ENCODE measurements at places on chromosomes 13 and 19. TPM values are rescaled to one million over a fixed set of nuclear protein-coding genes. Genes with fewer than 3 reads are reported as not detected.

Gene CKM
- total RNA-seq = not detected

Gene C1QTNF9B
- not detected for total RNA-seq

Gene PPM1N
- total RNA-seq = 7.4 TPM

Gene DZIP1
- total RNA-seq = 14.1 TPM

Gene NLRP11
- total RNA-seq = not detected

Gene KLK14
- 0.68 TPM for total RNA-seq

Gene HSPB6
- 0.33 TPM for total RNA-seq

Gene LILRA6
- not detected for total RNA-seq

Gene CEACAM7
- not detected for total RNA-seq

Gene KIR2DL1
- not detected for total RNA-seq

Gene MVB12A
- 39.3 TPM for total RNA-seq

Gene C19orf12
- 51.5 TPM for total RNA-seq

Gene CALR
- total RNA-seq = 619 TPM

Gene FXYD1
- total RNA-seq = not detected

Gene ZNF570
- total RNA-seq = 3.1 TPM

Gene PODNL1
- 1.7 TPM for total RNA-seq

Gene PABPC3
- total RNA-seq = 0.23 TPM

Gene OLFM4
- not detected for total RNA-seq

Gene UBE2L5
- total RNA-seq = not detected

Gene KLK4
- 0.41 TPM for total RNA-seq

Gene AMH
- 22.3 TPM for total RNA-seq

Gene IQCN
- 0.71 TPM for total RNA-seq

Gene CERS4
- total RNA-seq = 3.8 TPM

Gene SIGLEC9
- total RNA-seq = not detected

Gene ZNF416
- 6.0 TPM for total RNA-seq

Gene LYPD3
- 0.36 TPM for total RNA-seq

Gene SYNGR4
- 3.7 TPM for total RNA-seq

Gene SLC7A9
- 0.69 TPM for total RNA-seq

Gene ZFR2
- total RNA-seq = not detected

Gene TBXA2R
- 0.90 TPM for total RNA-seq

Gene SYCN
- not detected for total RNA-seq

Gene CEACAM20
- total RNA-seq = not detected

Gene PTH2
- not detected for total RNA-seq

Gene NLRP7
- total RNA-seq = not detected

Gene PSG5
- total RNA-seq = 0.58 TPM

Gene IL11
- total RNA-seq = 26.5 TPM

Gene ZIM2
- total RNA-seq = not detected

Gene MBD3L3
- not detected for total RNA-seq

Gene RASAL3
- total RNA-seq = not detected

Gene GRK1
- not detected for total RNA-seq

Gene ELANE
- total RNA-seq = 0.16 TPM

Gene PKN1
- total RNA-seq = 78.9 TPM

Gene GRIN2D
- 10.6 TPM for total RNA-seq

Gene ZNF442
- not detected for total RNA-seq

Gene RDH8
- total RNA-seq = 0.38 TPM

Gene ZNF541
- not detected for total RNA-seq
